Fibroblast of mammary gland (primary cell): ENCODE measurements at places on chromosomes 3 and 15.

GRCh38 chr3:13577181-13578121 lies 28.5 kb downstream of the FBLN2 start:
- no peak for DNase-seq

- no peak for DNase-seq
Measured at GRCh38 chr3:20543535-20544226, 357.7 kb upstream of the SGO1 start.

GRCh38 chr3:136414476-136414875 lies 164.3 kb downstream of the PCCB start:
- peak; percentile 50 for DNase-seq

DNA sequence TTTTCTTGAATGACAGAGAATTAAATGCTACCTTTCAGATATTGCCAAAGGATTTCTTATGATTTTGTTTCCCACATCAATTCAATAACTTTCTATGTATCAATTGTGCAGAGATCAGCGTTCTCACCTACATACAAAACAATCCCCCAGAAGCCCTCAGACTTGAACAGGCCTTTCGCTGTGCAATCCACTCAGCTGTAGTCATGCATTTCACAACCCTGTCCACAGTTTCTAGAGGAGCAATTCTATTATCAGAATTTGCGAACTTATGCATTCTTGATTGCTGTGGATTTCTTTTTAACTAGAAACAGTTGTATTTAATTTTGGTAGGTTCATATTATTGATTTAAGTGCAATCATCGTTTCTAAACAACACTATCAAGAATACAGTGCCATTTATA lies 13.7 kb upstream of the ALCAM start:
- DNase-seq, result peak; percentile 34

DNA sequence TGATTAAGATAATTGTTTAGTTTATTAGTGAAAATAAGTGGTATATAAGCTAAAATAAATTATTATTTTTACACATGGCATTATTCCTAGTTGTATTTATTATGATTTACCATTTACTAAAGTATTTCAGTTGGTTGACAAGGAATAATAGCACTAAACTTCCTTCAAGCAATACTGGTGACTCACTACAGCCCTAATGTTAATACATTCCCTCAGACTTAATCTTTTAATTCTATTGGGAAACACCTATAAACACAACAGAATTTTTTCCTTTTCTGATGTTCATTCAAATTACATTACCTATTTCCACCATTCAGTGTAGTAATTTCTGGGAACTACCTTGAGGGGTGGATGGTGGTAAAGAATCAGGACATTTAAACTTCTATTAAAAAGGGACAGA lies 264.0 kb downstream of the TIGIT start:
- peak; percentile 46 for DNase-seq

- DNase-seq, result no peak
Measured at GRCh38 chr3:71489315-71489761, 94.2 kb downstream of the FOXP1 start.

- peak; percentile 72 for DNase-seq
Measured at GRCh38 chr3:16866571-16866970, 18.2 kb upstream of the PLCL2 start.

DNA sequence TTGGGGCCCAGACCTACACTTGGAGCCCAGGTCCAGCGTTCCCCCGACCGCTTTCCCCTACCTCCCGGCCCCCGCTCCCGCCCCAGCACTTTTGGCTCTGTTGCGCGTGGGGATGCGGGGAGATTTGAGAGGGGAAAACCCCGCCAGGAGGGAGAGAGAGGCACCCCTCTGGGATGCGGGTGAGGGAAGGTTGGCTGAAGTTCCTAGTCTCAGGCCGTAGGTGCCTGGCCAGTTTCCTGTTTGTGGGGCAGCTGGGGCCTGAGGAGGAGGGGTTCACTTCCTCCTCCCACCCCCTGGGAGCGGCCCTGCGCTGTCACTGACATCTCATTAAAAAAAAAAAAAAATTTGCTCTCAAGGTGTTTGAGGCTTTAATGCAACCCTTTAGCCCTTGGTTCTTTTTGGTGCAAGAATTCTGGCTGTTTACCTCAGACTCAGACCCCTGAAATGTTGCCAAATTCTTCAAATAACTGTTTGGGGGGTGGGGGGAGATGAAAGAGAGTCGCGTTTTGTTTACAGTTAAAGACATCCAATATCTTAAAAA lies 2.6 kb downstream of the FAM43A start:
- DNase-seq, result no peak

- DNase-seq, result no peak
Measured at GRCh38 chr3:144491333-144491732, 519.7 kb downstream of the DIPK2A start.

GRCh38 chr3:186067360-186068242 lies 41.3 kb downstream of the ETV5 start:
- DNase-seq, result no peak

- peak; percentile 38 for DNase-seq
Measured at GRCh38 chr3:39106851-39107387, 508 bp downstream of the GORASP1 start.

DNA sequence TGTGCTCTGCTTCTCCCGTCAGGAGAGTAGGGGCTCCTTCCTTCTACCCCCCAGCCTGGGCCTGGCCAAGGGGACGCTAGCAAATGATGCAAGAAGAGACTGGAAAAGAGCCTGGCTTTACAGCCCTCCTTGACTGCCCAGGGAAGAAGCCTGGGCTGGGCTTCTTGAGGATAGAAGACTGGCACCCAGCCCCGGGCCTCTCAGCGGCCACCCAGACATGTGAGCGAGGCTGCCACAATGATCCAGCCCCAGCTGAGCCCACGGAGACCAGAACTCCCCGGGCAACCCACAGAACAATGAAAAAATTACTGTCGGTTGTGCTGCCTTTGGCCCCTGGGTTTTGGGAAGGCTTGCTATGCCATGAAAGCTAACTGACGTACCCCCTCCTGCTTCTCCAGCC lies 100.6 kb upstream of the PRR20G start:
- DNase-seq, result no peak

DNA sequence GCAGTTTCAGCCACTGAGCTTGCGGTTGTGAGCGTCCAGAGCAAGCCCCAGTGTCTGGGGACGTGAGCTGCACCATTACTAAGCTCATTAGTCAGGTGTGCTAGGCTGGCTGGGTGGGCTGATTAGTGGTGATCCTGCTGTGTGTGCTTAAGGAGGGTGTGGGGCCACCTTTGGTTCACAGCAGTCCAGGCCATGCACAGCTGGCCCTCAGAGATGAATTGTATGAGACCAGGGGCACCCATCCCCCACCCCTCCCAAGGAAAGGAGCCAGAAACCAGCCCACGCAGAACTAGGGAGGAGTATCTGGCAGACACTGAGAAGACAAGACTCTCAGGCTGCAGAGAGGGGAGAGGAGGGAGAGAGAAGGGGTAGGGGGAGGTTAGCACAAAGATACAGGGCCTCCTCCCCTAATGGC lies 3.8 kb downstream of the TYRO3 start:
- DNase-seq, result no peak

GRCh38 chr3:98801043-98801747 lies 38.1 kb downstream of the ST3GAL6 start:
- no peak for DNase-seq

- DNase-seq, result peak; percentile 89
Measured at GRCh38 chr15:55846116-55846707, 103.3 kb upstream of the PRTG start.

- DNase-seq, result no peak
Measured at GRCh38 chr15:74712311-74712710, 13.0 kb downstream of the CYP1A1 start.

DNA sequence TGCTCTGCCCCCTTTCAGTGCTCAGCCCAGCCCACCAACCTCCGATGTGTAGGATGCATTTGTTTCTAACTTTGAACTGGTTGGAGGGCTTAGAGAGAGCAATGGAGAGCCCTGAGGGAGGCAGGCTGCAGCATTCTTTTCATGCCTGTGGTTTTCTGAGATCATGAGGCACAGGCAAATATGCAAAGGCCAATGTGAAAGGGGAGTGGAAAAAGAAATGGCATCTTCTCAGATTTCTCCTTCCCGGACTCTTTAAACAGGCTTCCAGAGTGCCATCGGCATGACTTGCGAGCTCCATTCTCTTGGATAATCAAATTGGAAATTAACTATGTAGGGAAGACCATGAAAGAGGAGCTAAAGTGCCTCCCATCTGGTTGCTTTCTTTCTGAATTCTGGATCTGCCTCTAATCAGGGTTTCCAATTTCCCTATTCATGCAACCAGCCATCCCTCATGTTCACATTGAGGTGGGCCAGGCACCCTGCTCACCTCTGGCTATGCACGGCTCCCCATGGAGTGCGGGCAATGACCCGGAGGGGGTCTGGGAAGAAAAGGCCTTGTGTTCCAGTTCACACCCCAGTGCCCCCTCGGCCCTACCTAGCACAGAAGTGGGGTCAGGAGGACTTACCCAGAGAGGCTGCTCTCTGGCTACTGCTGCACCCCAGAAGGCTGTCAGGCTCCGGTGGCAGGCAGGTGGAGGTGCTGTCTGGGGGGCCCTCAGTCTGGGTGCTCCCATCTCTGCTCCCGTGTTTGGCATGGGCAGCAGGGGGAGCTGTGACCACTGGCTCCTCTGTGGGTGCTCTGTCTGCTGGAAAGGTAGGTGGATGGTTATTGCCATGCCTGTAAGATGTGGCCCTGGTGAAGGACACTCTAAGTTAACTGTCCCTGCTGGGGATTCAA lies 16.1 kb downstream of the AMOTL2 start:
- peak; percentile 96 for DNase-seq

- no peak for DNase-seq
Measured at GRCh38 chr3:120369037-120369467, 19.9 kb upstream of the LRRC58 start.

DNA sequence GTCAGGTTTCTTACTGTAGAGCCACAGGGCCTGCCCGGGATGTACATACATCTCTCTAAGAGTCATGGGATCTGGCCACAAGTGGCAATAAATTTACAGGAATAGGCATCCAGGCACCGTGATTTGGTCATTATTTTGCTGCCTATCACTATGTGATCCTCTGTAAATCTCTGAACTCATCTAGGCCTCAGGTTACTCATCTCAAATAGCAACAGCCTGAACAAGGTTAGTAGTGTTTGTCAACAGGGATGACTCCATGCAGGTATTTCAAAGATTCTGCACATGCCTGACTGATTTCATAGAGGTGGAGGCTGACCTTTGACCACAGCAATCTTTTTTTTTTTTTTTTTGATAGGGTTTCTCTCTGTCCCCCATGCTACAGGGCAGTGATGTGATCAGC lies 88.8 kb upstream of the TBL1XR1 start:
- no peak for DNase-seq

GRCh38 chr3:171108066-171108465 lies 81.5 kb upstream of the SLC2A2 start:
- peak; percentile 90 for DNase-seq

- no peak for DNase-seq
Measured at GRCh38 chr15:100769043-100769974, 110.3 kb upstream of the ALDH1A3 start.

DNA sequence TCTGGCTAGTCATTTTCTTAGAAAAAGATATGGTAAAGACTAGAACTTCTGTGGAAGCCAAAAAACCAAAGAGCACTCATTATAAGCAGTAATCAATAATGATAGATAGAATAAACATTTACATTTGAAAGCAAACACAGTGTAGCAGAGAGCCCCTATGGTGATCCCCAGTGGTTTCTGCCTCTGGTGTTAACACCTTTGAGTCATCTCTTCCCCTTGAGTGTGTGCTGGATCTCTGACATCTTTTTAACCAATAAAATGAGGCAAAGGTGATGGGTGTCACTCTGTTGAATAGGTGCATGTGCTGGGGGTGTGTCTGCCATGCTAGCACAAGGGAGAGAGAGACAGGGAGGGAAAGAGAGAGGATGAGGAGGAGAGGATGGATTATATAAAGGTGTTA lies 121.6 kb downstream of the TFG start:
- DNase-seq, result no peak

GRCh38 chr15:51046799-51047449 lies 47.8 kb downstream of the TNFAIP8L3 start:
- peak; percentile 28 for DNase-seq

DNA sequence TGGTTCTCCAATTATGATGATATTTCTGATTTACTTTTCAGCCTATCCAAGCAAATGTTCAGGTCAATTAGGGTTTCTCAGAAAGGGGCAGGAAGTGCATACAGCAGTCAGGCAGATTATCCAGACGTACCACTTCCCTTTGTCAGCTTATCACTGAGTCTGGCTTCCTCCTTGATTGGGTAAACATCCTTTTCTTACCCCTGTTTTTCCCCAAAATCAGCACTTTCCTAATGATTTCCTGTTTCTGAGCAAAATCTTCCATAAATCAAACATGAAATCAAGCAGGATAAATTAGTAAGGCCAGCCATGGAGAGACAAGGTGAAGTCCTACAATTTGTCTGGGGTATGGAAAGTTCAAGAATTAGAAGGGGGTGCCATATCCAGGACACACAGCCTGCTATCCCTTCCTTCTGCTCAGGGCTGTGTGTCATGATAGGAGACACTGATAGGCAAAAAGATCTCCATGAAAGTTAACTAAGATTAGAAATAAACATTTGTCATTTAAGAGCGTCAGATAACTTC lies 29.0 kb downstream of the ADIPOQ start:
- DNase-seq, result no peak

GRCh38 chr3:30539772-30540171 lies 66.6 kb upstream of the TGFBR2 start:
- peak; percentile 74 for DNase-seq

GRCh38 chr15:78351539-78351938 lies 11.4 kb downstream of the CRABP1 start:
- no peak for DNase-seq

DNA sequence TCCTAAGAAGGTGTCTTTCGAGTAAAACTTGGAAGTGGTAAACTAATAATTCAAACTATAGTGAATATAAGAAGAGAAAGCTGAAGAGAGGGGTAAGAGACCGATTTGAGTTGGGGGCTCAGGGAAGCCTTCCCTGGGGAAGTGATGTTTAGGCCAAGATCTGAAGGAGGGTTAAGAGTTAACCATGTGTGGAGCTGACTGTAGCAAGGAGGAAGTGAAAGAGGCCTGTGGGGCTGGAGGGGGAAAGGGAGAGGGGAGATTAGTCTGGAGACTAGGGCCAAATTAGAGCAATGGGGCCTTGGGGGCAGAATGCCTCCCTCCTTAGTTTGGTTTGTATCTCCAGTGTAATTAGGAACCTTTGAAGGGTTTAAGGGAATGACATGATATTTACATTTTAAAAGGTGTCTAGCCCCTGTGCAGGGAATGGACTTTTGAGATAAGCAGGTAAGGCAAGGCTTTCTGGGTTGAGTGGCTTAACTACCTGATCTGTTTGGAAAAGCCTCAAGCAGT lies 2.2 kb downstream of the ZNF592 start:
- no peak for DNase-seq

DNA sequence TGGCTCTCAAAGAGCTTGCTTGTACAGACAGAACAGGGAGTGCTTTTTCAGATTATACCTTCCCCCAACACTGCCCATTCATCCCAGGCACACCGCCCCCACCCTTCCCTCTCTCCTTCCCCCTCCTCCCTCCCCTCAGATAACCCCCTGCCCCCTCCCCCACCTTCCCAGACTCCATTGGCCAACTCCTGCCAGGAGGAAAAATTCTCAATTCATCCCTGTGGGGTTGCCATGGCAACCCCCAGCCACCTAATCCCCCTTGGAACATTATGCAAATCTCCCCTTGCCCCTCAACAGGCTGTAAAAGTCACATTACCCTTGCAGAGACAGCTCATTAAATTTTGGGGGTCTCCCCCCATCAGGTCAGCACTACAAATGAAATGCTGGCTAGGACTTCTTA lies 14.3 kb downstream of the TLE3 start:
- no peak for DNase-seq
